GM19239 (cell line): ENCODE measurements at places on chromosomes 16 and 17.

DNA sequence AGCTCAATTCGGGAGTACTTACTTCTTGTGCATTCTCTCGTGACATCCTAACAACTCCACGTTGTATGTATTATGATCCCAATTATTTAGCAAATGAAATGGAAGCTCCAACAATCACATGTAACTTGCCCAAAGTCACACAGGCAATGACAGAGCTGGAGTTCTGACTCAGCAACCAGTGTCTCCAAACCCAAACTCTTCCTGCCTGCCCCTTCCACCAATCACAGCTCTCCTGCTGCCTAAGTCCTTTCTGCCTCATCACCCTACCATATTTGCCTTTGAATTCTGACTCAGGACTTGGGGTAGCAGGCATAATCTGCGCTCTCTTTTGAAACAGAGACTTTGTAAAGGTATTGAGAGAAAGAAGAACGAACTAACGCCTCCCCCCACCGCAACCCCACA, 245.2 kb upstream of the MAF start:
- DNase-seq = no peak

DNA sequence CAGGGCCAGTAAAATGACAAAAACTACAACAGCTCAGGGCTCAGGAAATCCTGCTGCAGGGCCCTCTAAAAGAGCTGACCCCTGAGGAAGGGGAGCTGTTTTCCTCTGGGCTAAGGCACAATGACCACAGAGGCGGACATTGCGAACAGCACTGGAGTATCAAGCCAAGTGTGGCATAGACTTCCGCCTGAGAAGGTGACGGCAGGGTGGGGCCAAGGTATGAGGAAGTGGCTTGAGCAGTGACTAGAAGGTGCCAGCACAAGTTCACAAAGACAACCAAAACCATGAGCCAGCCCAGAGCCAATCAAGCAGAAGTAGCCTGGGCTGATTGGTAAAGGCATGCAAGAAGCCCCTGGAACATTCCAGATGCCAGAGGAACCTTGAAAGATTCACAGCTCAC, 13.9 kb downstream of the ERN2 start:
- DNase-seq = no peak

DNA sequence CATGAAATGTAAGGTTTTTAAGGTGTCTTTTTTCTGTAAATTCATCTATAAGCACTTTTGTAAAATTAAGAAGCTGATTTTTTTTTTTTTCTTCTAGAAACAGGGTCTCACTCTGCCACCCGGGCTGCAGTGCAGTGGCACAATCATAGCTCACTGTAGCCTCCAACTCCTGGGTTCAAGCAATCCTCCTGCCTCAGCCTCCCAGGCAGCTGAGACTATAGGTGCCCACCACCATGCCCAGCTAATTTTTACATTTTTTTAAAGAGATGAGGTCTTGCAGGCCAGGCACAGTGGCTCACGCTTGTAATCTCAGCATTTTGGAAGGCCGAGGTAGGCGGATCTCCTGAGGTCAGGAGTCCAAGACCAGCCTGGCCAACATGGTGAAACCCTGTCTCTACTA, 4.5 kb upstream of the CYB5B start:
- DNase-seq = no peak

DNA sequence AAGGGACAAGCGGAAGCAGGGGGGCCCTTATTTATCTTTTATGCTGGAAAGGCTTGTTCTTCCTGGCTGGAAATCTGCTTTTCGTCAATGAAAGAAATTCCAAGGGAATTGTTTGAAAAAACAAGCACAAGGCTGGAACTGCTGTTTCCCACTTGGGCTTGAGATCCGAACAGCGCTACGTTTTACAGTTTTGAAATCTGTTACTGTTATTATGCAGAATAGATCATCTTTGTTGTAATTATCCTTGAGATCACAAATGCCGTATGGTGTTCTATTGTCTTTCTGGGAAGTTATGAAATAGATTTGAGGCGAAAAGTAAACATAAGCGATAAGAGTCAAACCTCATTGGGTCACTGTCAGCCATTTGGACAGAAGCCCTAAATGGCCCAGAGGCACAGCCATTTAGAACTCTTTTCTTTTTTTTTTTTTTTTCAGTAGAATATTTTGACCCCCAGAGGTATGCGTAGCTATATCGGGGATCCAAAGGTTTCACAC, 223.3 kb downstream of the IRX3 start:
- DNase-seq = no peak

GRCh38 chr16:89695875-89696669, 5.4 kb downstream of the SPATA2L start:
- DNase-seq = no peak

GRCh38 chr17:1083451-1084187, 86.7 kb downstream of the TIMM22 start:
- DNase-seq = no peak
